ENCODE measurements at places on chromosomes 12 and 14.

- no peak for DNase-seq
Measured at GRCh38 chr12:100612606-100613005, 39.1 kb downstream of the GAS2L3 start.

DNA sequence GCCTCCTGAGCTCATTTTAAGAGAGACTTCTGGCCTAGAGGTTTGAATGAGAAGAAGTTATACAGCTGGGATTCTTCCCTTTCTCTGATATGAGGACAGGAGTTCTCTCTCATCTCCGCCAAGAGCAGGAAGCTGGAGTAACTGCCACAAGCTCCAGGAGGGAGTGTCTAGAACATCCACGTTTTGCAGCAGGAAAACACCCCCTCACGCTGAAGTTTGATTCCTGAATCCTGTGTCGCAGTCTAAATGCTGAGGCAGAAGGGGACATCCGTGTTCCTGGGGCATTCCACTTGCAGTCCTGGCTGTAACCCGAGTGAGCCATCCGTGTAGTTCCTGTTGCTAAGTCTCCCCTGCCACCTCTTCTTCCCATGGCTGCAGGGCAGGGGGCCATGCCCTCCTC, 38.3 kb downstream of the NTF3 start:
- DNase-seq: no peak

GRCh38 chr12:108772247-108772646, 40.9 kb upstream of the CORO1C start:
- no peak for DNase-seq

- no peak for DNase-seq
Measured at GRCh38 chr12:50749459-50749882, 14.4 kb upstream of the ATF1 start.

- DNase-seq: no peak
Measured at GRCh38 chr14:83289390-83289789, 1755.7 kb upstream of the SEL1L start.

- no peak for DNase-seq
Measured at GRCh38 chr14:91078095-91078737, 17.8 kb upstream of the RPS6KA5 start.

GRCh38 chr12:100448656-100449055, 25.0 kb upstream of the NR1H4 start:
- no peak for DNase-seq

- no peak for DNase-seq
Measured at GRCh38 chr12:126353604-126354003, 1288.4 kb downstream of the AACS start.

- peak; percentile 44 for DNase-seq
Measured at GRCh38 chr12:122310626-122311333, 44.5 kb upstream of the VPS33A start.

DNA sequence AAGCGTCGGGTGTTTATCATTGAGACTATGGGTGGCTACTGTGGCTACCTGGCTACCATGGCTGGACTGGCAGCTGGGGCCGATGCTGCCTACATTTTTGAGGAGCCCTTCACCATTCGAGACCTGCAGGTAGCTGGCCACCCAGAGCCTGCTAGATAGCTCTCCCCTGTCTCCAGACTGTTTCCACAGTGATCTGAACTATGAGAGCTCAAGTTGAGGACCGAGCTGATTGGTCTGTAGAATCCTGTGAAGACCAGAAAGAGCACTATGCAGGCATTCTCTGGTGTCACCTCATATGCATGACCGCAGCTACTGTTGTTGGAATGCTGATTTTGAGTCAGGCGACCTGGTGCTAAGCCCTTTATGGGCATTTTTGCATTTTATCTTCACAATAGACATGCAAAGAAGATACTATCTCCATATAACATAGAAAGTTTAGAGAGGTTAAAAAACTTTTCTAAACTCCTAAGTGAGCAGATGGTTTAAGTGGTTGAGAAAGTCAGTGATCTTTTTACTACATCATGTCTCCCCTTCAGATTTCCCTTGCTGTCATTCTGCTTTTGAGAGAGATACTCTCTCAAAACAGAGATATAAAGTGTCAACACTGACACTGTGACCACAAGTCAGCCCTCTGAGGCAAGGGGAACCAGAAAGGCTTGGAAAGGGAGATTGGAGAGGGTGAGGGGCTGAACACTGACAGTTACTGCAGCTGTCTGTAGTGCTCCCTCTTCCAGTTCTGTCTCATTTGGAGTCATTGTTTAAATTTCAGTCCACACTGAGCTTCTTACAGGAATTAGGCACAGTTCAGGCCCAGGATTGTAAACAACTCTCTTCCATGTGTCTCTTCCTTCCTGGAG, 14.3 kb downstream of the ASB8 start:
- no peak for DNase-seq

- no peak for DNase-seq
Measured at GRCh38 chr12:10235761-10236631, 23.3 kb downstream of the GABARAPL1 start.

- no peak for DNase-seq
Measured at GRCh38 chr12:28388879-28389278, 198.6 kb downstream of the CCDC91 start.

GRCh38 chr14:100523131-100523842, 63.9 kb downstream of the BEGAIN start:
- no peak for DNase-seq

DNA sequence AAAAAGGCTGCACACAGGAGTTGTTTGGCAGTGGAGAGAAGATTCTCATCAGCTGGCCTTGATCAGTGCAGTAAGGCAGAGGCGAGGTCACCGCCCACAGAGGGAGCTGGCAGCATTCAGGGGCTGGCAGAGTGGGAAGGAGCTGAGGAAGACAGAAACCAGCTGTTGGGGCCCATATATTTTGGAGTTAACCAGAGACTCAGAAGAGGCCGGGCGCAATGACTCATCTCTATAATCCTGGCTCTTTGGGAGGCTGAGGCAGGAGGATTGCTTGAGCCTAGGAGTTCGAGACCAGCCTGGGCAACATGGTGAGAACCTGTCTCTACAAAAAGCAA, 17.7 kb downstream of the SMCO2 start:
- no peak for DNase-seq

- DNase-seq: no peak
Measured at GRCh38 chr12:11719678-11720099, 70.2 kb downstream of the ETV6 start.

DNA sequence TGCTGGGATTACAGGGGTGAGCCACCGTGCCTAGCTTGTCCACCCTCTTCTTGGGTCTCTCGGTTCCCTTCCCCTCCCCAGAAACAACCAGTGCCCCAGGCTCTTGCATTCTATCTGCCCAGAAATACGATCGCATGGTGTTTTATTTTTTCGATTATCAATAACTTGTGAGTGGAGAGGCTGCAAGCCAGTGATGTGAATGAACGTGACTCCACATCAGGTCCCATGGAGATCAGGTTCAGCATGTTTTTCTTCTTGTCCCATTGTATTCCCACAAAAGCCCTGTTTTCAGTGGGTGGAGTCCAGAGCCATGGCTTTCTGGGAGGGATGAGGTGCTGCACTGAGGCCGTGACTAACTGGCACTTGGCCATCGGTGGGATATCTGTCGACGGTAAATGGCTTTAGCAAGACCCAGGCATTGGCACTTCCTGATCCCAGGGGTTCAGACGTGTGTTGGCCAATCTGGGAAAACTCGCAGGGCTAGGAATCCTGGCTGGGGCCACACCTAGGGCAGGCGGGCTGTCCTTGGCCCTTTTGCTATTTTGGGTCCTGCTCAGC, 12.7 kb upstream of the HNF1A start:
- DNase-seq: no peak

DNA sequence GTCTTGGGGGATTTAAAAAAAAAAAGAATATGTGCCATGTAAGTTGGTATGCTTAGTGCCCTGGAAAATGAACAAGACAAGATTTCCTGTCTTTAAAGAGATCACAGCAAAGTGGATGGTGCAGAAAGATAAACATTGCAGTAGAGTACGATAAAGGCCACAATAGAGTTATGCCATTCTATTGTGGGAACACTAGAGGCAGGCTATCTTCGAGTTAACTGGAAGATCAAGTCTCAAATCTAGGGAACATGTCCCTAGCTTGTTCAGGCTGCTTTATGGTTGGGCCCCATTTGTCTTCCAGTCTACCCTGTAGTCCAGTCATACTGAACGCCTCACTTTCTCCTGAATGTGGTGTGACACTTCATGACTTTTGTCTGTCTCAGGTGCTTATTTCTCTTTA, 18.7 kb upstream of the CCT2 start:
- no peak for DNase-seq

GRCh38 chr14:89187501-89187900, 229.5 kb downstream of the FOXN3 start:
- no peak for DNase-seq

DNA sequence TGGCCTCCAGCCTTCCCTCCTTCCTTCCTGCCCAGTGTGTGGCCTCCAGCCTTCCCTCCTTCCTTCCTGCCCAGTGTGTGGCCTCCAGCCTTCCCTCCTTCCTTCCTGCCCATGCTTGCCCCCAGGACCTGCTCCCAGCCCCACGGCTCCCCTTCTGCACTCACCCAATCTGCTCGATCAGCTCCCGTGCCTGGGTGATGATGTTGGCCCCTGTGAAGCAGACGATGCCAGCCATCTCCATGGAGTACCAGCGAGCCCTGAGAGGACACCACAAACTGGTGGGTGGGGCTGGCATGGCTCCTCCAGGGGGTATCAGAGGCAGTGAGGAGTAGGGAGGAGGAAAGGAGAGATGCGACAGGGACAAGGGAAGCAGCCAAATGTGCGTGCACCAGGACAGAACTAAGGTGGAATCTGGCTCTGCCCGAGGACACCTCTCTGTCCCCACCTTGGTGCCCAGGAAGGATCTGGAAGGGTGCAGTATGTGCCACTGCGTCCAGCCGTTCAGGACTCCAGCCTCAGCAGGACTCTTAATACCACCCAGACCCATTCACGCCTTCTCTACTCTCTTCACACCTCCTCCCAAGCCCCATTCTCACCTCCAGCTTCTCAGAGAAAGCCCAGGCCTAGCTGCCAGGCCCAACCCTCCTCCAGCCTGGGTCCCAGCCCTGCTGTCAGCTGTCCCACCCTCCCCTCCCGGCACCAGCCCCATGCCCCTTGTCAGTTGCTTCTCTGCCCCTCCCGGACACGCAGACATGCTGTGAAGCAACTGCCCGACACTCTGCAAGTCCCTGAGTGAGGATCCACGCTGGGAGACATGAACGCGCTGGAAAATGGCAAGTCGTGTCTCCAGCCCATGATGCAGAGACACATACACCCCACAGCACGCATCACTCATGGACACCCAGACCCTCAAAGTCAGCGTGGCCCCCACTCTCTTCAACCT, 22.7 kb downstream of the POLE start:
- no peak for DNase-seq

GRCh38 chr12:108457006-108457733, 57.9 kb upstream of the FICD start:
- peak; percentile 70 for DNase-seq

DNA sequence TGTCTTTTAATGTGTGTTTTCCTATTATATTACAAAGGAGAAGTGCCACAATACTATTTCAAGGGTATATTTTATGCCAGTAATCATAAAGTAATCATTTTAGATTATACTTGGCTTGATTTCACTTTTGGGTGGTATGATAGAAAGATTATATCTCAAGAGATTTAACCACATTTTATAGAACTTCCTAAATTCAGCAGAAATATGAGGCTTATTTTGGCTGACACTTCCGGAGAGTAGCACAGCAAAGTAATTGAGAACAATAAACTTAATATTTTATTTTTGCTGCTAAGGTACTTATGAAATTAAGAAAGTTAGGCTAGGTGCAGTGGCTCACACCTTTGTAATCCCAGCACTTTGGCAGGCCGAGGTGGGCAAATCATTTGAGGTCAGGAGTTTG, 319.1 kb downstream of the NPAS3 start:
- no peak for DNase-seq

GRCh38 chr14:89184952-89185351, 232.1 kb downstream of the FOXN3 start:
- DNase-seq: peak; percentile 48

DNA sequence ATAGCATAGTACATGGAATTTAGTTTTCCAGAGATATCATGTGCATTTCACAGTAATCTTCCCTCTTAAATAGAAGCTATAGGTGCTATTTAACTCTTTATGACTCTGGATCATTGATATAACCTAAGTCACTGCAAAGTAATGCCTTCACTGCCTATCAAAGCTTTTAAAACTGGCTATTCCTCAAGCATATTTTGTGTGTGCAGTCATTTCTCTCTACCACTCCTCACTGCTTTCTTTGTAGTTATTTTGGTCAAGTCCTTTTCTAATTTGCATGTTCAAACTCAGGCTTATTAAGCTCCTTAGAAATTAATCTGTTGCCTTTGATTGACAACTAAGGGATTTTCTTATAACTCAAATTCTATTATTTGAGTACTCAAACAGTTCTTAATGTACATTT, 79.4 kb upstream of the PLEKHG7 start:
- no peak for DNase-seq

GRCh38 chr12:32296567-32296966, 102.8 kb upstream of the FGD4 start:
- no peak for DNase-seq
